ENCODE measurements at places on chromosomes 5 and 9. TPM values are rescaled to one million over a fixed set of nuclear protein-coding genes. Genes with fewer than 3 reads are reported as not detected.

Gene IRX1
- not detected for total RNA-seq

Gene ECSCR
- total RNA-seq = 0.48 TPM

Gene FANCG
- 38.9 TPM for total RNA-seq

Gene SPATA9
- total RNA-seq = 1.3 TPM

DNA sequence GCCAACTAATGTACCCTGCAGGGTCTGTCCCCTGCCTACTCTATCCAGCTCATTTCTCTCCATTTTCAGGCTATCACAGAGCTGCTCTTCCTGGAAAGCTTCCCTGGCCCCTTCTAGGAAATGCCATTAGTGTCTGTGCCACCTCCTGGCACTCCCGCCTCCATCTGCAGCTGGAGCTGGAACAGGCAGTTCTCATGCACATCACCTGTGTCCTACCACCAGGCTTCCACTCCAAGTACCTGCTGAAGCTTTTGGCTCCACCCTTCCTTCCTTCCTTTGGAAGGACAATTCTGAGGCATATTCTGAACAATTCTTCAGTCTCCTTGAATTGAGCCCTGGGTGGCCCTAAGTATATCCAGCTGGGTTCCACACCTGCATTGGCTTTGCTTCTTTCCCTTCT, 156.2 kb upstream of the ZNF618 start:
- no peak for DNase-seq

GRCh38 chr5:60026161-60026560, 132.6 kb upstream of the PDE4D start:
- DNase-seq = no peak

- DNase-seq = no peak
Measured at GRCh38 chr5:35487233-35488025, 130.2 kb upstream of the SPEF2 start.
